ENCODE measurements at places on chromosomes 6 and 20.

- DNase-seq, result no peak
Observed at GRCh38 chr20:56979125-56979524, 287.3 kb downstream of the BMP7 start.

- no peak for DNase-seq
Observed at GRCh38 chr6:56655249-56655648, 12.6 kb upstream of the DST start.

DNA sequence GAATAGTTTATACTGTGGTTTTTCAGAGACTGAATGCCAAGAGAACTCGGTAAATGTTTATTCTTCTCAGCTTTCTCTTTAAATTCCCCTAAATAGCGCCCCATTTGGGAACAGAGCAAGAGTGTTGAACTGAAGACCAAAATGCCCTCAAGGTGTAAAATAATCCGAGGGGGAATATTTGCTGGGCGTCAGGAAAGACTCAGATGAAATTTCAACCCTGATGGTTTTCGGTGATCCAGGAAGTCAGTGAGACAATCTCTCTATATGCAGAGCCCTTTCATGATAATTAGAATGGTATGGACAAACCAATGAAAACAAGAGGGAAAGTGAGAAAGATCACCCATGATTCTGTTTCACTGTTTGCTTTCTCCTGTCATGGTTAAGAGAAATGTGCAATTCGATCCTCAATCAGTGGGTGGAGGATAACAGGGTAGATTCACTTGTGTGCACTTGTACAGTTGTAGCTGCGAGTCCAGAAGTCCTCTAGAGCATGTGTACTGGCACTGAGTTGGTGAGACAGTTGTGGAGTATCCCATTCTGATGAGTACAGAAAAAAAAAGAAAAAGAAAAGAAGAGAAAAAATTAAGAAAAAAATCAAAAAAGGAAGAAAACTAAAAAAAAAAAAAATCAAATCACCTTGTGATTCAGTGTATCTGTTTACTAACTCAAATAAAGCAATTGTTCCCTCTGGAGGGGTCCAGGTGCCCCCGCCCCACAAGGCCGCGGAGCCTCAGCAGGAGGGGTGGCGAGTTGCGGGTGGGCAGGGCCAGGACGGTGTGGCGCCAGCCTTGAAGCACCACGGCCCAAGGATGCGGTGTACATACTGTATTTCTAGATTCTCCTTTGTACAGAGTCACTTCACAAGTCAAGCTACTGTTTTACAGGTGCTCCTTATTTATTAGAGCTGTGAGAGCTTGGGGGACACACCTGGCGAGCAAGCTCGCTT is 164.9 kb downstream of the SCML4 start:
- DNase-seq, result no peak

DNA sequence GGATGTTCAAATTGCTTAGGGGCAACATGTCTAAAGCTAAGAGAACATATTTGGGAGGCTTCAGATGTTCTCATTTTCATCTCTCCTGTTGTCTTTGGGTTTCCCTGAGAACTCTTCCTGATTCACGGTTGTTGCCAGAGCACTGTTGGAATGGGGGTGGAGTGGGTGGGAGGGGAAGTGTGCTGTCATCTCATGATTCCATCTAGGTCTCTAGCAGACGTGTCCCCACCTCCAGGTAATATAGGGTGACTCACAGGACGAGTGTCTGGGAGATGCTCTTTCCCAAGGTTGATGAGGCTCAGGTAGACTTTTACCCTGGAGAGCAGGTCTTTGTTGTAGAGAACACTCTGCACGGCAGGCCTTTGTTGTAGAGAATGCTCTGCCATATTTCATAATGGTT is 636.9 kb downstream of the QKI start:
- DNase-seq, result no peak

DNA sequence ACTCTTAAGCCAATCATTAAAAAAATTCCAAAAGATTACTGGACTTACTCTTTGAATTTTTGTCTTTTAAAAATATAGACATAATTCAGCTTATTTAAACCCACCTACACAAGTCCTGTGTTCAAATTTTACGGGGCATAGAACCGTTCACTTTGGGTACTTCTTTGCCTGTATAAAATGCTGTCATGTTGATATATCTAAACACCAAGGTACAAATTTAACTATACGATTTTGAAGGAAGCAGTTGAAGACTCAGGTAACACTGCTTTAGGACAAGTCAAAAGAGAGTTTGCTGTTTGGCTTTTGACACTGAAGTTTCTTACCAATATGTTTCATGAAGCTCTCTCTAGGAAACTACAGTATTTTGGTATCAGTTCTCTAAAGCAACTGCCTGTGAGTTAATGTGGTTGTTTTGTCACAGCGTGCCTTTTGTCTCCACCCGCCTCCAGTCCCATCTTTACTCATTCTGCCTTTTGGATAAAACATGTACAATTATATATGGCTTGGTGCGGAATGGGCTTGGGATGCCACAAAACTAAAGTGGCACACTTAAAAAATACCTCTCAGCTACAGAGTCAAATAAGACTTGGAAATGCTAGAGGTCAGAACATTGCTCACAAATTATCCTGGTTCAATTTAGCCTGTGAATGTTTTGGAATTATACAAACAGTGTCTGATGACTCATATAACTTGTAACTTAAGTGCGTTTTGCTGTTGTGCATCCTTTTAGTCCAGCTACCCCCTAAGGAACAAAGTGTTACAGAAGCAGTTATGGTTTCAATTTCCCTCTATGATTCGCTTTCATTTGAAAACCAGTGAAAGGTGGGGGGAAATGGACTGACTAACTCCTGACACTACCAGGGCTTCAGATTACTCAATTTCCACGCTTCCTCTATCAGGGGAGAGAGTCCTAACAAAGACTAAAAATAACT is 38.7 kb downstream of the RGS17 start:
- peak; percentile 14 for DNase-seq

DNA sequence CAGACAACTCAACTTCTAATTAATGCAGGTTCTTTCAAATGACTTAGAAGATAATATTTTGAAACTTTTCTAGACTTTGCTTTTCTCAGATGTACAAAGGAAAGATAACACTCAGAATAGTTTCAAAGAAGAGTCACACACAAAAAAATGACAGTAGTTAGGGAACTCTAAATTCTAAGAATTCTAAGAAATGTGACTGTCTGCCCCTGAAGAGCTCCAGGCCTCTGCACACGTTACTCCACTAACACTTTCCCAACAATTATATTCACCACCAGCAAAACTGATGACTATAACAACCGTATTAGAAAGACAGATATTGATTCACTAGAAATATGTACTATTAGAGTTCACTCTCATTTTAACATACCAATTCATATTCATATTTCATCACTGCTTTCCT is 133.3 kb upstream of the SMLR1 start:
- no peak for DNase-seq

DNA sequence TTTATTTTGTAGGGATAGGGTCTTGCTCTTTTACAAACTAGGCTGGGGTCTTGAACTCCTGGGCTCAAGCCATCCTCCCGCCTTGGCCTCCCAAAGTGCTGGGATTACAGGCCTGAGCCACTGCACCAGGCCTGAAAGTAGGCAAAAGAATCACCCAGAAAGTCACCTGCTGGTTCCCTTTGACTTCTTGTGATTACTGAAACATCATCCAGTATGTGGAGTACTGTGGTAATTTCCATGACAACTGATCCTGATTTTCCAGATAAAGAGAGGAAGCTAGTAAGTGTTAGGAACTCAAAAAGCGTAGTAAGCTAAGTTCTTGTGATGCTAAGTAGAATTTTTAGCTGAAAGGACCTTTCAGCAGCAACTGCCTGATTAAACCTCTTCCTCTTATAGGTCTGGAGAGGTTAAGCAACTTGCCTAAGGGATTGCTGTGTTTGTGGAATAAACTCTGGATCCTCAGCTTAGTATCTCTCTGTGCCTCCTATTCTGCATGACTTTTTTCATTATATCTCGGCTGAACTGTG is 16.8 kb downstream of the RALY start:
- no peak for DNase-seq

- DNase-seq, result no peak
Observed at GRCh38 chr6:109466212-109466923, 10.8 kb upstream of the MICAL1 start.

GRCh38 chr6:143556529-143556928 is 45.0 kb upstream of the FUCA2 start:
- no peak for DNase-seq

GRCh38 chr20:39758876-39759275 is 796.7 kb downstream of the DHX35 start:
- DNase-seq, result no peak

DNA sequence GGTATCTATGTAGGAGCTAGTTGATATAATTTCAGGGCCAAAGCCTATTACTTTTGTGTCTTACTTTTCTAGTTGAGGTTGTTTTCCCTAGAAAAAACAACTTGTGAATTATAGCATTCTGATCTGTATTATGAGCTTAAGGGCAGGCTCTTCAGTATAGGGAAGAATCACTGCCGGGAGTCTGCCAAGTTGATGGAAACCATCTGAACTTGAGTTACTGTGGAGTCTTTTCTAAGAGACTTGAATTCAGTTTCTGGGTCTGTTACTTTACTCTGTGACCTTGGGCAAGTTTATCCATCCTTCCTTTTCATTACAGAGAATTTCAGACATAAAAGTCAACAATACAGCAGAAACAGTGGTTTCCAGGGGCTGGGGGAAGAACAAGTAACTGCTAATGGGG is 2.1 kb upstream of the CASS4 start:
- no peak for DNase-seq

DNA sequence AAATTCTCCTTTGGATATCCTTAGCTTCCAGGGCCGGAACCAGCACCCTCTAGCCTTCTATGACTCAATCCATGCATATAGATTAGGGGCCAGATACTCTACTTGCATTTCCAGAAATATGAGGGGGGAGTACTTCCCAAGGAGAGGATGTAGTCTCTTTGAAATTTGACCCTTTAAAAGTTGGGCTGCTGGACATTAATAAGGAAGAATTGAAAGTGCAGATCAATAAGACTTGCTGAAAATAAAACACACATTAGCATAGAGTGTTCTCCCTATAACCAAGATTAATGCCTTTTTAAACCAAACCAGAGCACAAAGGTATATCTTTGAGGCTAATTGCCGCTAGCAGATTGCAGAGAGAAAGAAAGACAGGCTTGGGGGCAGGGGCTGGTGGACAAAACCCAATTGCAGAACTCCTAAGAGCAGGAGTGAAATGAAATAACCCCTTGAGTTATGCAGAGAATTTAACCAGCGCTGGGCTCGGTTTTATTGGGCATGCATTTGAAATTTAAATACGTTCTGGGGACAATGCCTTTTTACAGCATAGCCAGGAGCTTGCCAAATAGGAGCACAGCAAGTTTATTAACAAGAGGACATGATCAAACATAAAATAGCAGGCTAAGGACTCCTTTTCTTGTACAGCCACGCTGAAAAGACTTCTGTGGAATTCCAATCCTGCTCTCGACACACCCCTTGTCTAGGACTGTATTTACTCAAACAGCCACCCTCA is 108.2 kb upstream of the SALL4 start:
- DNase-seq, result no peak

- DNase-seq, result no peak
Observed at GRCh38 chr20:19710336-19711120, 47.5 kb upstream of the RIN2 start.

- no peak for DNase-seq
Observed at GRCh38 chr6:79586548-79586947, 44.6 kb upstream of the SH3BGRL2 start.

DNA sequence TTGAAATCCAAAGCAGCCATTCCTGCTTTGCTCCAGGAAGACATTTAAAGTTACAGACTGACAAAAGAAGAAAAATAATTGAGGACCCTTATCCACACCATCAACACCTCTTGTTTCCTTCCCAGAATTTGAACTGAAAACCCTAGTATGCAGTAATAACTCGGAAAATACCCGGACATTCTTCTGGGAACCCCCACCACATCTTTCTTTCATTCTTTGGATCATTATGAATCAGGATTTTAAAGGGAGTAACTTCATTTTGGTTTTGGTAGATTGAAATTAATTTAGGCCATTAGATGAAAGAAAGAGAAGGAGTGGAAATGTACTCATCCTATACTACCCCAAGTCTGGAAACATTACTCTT is 213.8 kb upstream of the MARCKS start:
- no peak for DNase-seq

DNA sequence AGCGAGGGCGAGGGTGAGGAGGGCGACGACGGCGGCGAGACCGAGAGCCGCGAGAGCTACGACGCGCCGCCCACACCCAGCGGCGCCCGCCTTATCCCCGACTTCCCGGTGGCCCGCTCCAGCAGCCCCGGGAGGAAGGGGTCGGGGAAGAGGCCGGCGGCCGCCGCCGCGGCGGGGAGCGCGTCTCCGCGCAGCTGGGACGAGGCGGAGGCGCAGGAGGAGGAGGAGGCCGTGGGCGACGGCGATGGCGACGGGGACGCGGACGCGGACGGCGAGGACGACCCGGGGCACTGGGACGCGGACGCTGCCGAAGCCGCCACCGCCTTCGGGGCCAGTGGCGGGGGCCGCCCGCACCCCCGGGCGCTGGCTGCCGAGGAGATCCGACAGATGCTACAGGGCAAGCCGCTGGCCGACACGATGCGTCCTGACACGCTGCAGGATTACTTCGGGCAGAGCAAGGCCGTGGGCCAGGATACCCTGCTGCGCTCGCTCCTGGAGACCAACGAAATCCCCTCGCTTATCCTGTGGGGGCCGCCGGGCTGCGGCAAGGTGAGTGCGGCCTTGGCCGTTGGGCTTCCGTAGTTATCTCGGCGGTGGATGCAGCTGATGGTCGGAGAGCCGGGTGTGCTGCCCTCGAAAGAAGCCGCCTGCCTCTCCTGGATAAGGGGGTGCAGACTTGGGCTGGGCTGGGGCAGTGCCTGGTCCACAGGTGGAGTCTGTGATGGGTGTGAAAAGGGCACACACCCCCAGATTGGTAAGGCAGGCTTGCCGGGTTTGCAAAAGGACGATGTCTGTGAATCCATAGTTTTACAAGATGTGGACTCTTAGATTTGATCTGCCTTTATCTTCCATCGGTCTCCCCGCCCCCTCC is 938 bp downstream of the WRNIP1 start:
- DNase-seq, result peak; percentile 85

GRCh38 chr6:16239798-16240123 is 1.4 kb downstream of the GMPR start:
- DNase-seq, result no peak

Data from GM20000 (cell line).